ENCODE measurements at places on chromosomes 13 and 19.

DNA sequence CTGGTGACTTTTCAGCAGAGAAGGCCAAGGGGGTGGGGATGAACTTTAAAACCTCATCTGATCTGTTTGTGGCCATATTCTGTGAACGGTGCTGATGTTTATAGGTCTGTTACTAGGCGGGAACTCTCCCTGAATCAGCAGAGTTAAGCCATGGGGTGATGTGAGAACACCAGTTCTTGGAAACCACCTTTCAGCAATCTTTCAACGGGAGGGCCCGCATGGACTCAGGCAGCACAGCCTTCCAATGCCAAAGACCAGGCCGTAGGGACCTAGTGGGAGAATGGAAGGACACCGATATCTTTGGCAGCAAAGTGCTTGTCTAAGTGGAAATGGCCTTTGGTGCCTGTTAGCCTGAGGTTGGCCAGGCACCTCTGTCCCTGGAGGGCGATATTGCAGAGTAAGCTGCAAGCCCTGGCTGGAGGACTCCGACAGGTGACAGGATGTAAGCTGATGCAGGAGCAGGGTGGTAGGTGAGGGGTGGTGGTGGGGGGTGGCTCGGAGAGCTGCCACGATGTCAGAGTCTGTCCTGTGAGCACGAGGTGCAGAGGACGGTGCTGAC is 57.0 kb downstream of the ERCC5 start:
- H3K27me3 ChIP-seq: no peaks in the 10 kb centered on the region
- H3K27ac ChIP-seq: no peak overlapping the region
- no peaks in the 10 kb centered on the region for H3K36me3 ChIP-seq
- DNase-seq: no peak
- H3K4me3 ChIP-seq: no peak overlapping the region

DNA sequence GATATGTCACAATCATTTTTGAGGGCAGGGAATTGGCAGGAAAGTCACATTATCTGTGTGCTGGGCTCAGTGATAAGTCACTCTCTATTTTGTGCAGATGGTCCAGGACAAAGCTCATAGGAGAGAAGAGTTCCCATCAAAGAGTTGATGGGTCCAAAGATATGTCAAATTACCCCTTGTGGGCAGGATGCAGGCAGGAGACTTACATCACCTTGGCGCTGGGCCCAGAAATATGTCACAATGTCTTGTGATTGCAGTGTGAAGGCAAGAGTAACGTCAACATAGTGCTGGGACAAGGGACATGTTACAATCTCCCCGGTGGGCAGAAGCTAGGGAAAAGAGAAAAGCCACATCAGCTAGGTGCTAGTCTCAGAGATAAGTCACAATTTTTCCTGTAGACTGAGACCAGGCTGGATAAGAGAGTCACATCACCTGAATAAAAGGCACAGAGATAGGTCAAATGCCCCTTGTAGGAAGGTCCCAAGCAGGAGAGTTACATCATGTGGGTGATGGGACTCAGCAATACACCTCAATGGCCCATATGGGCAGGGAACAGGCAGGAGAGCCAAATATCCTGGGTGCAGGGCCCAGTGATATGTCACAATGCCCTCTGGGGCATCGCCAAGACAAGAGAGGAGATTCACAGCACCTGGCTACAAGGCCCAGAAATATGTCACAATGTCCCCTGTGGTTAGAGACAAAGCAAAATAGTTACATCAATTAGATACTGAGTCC is 47.9 kb downstream of the ZNF99 start:
- no peaks in the 10 kb centered on the region for H3K27me3 ChIP-seq
- no peak overlapping the region for H3K27ac ChIP-seq
- H3K36me3 ChIP-seq: no peaks in the 10 kb centered on the region
- no peaks in the 10 kb centered on the region for H3K4me1 ChIP-seq
- no peak for DNase-seq

DNA sequence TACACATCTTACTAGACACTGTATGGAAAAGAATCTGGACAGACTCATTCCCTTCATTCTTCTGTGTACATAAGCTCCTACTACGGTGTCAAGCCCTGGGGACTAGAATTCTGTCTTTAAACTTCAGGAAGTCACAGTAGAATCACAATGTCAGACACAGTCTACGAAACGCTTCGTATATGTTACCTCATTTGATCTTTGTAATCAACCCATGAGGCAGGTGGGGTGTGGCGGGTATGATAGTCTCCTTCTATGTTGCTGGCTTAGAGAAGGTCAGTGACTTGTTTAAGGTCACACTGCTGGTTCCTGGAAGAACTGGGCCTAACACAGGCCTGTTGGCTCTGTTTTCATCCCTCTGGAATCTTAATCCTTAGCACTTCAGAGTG is 32.2 kb upstream of the TPT1 start:
- no peaks in the 10 kb centered on the region for H3K27me3 ChIP-seq
- H3K27ac ChIP-seq: no peak overlapping the region
- DNase-seq: no peak
- no peak overlapping the region for H3K4me3 ChIP-seq
- 0 out of 2 replicates have a peak, but pooled peaks cover 10% of the 10 kb centered on the region for H3K36me3 ChIP-seq

DNA sequence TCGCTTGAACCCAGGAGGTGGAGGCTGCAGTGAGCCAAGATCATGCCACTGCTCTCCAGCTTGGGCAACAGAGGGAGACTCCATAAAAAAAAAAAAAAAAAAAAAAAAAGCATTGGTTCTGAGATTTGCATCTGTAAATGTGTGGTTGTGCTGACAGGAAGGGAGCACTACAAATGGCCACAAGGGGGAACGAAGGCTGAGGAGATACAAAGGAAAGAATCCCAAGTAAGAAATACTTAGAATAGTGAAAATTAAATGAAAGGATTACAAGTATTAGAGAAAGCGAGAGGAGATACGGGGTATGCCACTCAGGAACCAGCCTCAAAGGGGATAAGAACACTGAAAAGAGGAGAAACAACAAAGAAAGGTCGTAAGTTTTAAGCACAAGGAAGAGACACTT is 284.9 kb downstream of the KLF12 start:
- no peak for DNase-seq
- H3K4me1 ChIP-seq: no peaks in the 10 kb centered on the region
- H3K4me3 ChIP-seq: no peak overlapping the region
- no peak overlapping the region for H3K27ac ChIP-seq
- H3K27me3 ChIP-seq: no peaks in the 10 kb centered on the region

GRCh38 chr13:20174656-20175405 is 14.0 kb upstream of the GJA3 start:
- no peaks in the 10 kb centered on the region for H3K27me3 ChIP-seq
- peak; percentile 88 for DNase-seq
- H3K4me1 ChIP-seq: peaks cover 11% of the 10 kb centered on the region
- H3K4me3 ChIP-seq: no peak overlapping the region
- H3K36me3 ChIP-seq: no peaks in the 10 kb centered on the region

DNA sequence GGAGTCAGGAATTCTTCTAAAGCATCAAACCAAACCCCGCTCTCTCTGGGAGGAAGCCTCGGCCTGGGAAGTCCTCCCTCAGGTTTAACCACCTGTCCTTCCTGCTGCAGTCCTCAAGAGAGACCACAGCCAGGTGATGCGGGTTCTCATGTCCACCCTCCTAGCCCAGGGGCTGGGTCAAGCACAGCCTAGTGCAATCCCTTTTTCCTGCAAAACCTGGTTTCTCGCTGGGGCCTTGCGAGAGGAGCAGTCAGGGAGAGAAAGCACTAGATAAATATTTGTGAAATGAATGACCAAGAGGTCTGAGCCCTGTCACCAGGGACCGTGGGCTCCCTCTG is 2.4 kb downstream of the SLC8A2 start:
- H3K4me3 ChIP-seq: no peak overlapping the region
- H3K4me1 ChIP-seq: no peaks in the 10 kb centered on the region
- H3K36me3 ChIP-seq: no peaks in the 10 kb centered on the region
- DNase-seq: no peak
- H3K27ac ChIP-seq: no peak overlapping the region
- H3K27me3 ChIP-seq: peaks cover 36% of the 10 kb centered on the region

Measured in RWPE2 (cell line).